ENCODE measurements at places on chromosomes 3 and 15. TPM values are rescaled to one million over a fixed set of nuclear protein-coding genes. Genes with fewer than 3 reads are reported as not detected.

Gene TMEM89
- total RNA-seq: not detected

Gene GP9
- 0.27 TPM for total RNA-seq

Gene SLC22A14
- 0.24 TPM for total RNA-seq

Gene TMEM266
- total RNA-seq: not detected

Gene SLC6A1
- 2.1 TPM for total RNA-seq

Gene IL17RE
- total RNA-seq: 1.1 TPM

Gene CPOX
- 10.3 TPM for total RNA-seq

Gene ALDH1A2
- total RNA-seq: 22.9 TPM

DNA sequence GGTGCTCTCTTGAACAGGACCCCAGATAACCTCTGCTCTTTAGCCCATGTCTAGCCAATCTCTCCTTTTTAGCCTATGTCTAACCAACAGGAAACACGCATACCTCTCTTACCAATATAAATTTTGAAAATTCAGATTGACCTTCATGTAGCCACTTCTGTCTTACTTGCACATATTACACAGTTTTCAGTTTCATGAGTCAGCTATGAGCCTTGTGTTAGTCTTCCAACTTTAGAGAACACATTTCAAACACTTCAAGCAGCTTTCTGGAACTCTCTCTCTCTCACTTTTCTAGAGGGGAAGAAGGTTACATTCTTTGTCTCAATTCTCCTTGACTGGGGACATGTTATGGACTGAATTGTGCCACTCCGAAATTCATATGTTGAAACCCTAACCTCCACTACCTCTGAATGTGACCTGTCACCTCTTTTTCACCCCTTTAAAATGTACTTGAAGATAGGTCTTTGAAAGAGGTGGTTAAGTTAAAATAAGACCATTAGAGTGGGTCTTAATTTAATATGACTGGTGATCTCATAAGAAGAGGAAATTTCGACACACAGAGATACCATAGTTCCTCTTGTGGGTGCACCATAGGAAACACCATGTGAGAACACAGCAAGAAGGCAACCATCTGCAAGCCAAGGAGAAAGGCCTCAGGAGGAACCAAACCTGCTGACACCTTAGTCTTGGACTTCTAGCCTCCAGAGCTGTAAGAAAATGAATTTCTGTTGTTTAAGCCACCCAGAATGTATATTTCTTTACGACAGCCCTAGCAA is 480.3 kb upstream of the ALCAM start:
- no peak for DNase-seq

DNA sequence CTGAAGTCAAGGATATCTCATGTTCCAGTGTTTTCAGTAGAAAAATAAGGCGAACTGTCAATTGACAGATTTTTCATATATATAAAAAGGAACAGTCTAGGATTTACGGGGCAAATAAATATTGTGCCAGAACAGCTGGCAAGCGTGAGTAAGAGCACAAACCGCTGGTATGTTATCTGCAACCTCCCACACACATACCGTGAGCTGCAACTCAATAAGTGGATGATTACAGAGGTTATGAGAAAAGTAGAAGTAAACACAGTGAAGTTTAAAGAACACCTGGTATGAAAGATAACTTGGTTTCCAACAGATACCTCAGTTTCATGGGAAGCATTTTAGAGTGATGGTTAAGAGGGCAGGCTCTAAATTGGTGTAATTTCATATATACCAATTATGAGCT is 733.4 kb downstream of the TUSC7 start:
- DNase-seq: no peak

DNA sequence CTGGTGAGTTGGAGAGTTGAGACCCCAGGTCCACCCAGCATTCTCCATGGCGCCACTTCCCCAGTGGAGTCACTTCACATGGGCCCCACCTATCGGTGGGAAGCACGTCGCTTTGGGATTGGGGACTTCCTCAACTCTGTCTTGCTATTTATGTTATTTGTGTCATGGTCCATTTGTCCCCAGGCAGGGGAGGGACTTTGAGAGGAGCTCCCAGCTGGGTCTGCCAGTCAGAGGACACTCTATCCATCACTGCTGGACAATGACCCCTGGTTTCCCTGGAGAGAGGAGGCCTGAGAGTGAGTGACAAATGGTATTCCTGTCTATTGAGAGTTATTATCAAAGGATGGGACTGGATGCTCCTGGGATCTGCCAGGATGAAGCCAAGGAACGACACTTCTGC is 127.6 kb downstream of the RAB11A start:
- no peak for DNase-seq

DNA sequence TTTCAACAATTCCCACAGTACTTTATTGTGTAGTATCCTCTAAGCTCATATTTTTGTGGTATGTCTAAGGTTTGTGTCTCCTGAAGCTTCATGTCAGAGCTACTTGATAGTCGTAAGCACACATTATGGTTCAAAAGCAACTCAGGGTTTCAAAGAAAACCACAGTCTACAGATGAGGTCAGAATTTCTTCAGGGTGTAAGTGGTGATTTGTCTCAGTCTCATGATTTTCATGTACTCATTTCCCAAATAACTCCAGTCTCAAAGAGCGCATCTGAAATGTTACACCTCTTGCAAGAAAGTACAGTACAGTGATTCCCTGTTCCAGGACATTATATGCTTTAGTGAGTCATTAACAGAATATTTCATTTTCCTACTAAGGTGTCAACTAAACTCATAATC is 47.5 kb upstream of the SSR3 start:
- no peak for DNase-seq

- no peak for DNase-seq
These were observed 73.2 kb downstream of the ST8SIA2 start for GRCh38 chr15:92466834-92467233.

DNA sequence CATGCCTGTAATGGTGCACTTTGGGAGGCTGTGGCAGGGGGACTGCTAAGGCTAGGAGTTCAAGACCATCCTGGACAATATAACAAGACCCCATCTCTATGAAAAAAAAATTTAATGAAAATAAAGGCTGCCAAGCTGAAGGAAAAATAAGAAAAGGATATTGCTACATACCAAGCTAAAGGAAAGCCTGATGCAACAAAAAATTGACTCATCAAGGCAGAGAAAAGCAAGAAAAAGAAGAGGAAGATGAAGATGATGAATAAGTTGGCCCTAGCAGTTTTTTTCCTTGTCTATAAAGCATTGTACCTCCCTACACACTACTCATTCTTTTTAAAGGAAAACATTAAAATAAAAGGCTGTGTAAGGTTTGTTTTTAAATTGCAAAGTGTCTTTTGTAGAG is 441.9 kb upstream of the MDFIC2 start:
- DNase-seq: no peak

- no peak for DNase-seq
These were observed 56.7 kb downstream of the RPL22L1 start for GRCh38 chr3:170813266-170813665.

GRCh38 chr3:56758539-56758981 is 43.2 kb downstream of the ARHGEF3 start:
- no peak for DNase-seq

DNA sequence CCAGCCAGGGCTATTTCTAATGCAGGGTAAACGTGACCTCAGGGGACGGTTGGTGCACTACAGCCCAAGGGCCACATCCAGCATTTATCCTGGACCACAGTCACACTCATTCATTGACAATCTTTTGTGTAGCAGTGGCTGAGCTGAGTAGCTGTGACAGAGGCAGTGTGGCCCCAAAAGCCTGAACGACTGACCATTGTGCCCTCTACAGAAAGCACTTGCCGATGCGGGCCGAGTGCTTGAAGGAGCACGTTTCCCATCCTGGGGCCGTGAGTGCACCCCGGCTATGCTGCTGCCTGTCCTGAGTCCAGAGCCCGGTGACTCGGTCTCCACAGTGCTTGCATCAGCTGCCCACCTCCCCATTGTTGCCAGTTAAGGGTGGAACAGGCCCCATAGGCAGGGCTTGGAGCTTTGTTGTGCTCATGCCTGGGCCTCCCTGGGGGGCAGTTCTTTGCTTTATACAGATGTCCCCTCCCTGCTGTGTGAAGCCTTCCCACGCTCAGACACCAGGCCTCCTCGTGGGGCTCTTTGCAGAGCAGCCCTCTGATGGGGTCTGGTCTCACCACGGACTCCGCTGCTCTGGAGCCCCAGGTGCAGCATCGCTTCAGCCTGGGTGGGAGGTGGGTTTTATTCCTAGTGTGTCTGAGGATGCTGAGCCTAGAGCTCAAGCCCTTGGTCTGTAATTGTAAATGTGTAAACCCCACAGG is 13.0 kb upstream of the SNRPA1 start:
- no peak for DNase-seq

GRCh38 chr3:72309661-72310418 is 524.9 kb upstream of the PROK2 start:
- DNase-seq: no peak

Measured in cardiac septum (tissue), 1 donor.